Lung microvascular endothelial cell (primary cell): ENCODE measurements at places on chromosomes 4 and X. TPM values are rescaled to one million over a fixed set of nuclear protein-coding genes. Genes with fewer than 3 reads are reported as not detected.

CLDN34 gene
- total RNA-seq: under 0.01 and 0.20 TPM in 2 replicates

FAM47A gene
- not detected in 2 replicates for total RNA-seq

MAMLD1 gene
- 0.22 and 0.79 TPM in 2 replicates for total RNA-seq

NRK gene
- total RNA-seq: under 0.01 and 0.20 TPM in 2 replicates

NOX1 gene
- total RNA-seq: not detected in 2 replicates

GAGE1 gene
- not detected in 2 replicates for total RNA-seq

PGAM4 gene
- not detected in 2 replicates for total RNA-seq

HSFX4 gene
- total RNA-seq: not detected in 2 replicates

CT47C1 gene
- total RNA-seq: not detected in 2 replicates
